ENCODE measurements at places on chromosomes 5 and 9. TPM values are rescaled to one million over a fixed set of nuclear protein-coding genes. Genes with fewer than 3 reads are reported as not detected.

The PCDHA5 gene
- not detected for total RNA-seq

The AGXT2 gene
- total RNA-seq, result not detected

The IRX1 gene
- not detected for total RNA-seq

The ZNF300 gene
- not detected for total RNA-seq

The GM2A gene
- 133 TPM for total RNA-seq

The TAF11L6 gene
- not detected for total RNA-seq

The TMEM171 gene
- total RNA-seq, result not detected

The ROPN1L gene
- 1.2 TPM for total RNA-seq

The GPRIN1 gene
- total RNA-seq, result 4.6 TPM

The C1QTNF3 gene
- total RNA-seq, result 12.9 TPM

The GRXCR2 gene
- not detected for total RNA-seq

The FAM221B gene
- total RNA-seq, result not detected

The ELL2 gene
- 0.32 TPM for total RNA-seq

All from Karpas-422 (cell line).